ENCODE measurements at places on chromosomes 4 and X. TPM values are rescaled to one million over a fixed set of nuclear protein-coding genes. Genes with fewer than 3 reads are reported as not detected.

PNCK gene
- 0.13 TPM for total RNA-seq

DTHD1 gene
- total RNA-seq = not detected

NDUFB11 gene
- 160 TPM for total RNA-seq

GRIA2 gene
- not detected for total RNA-seq

USP51 gene
- 0.57 TPM for total RNA-seq

NHS gene
- total RNA-seq = 2.4 TPM

KIT gene
- not detected for total RNA-seq

MAMLD1 gene
- 5.5 TPM for total RNA-seq

USP17L17 gene
- total RNA-seq = not detected

C1QTNF7 gene
- not detected for total RNA-seq

MAGEE1 gene
- 4.0 TPM for total RNA-seq

ZNF518B gene
- total RNA-seq = 3.1 TPM

FATE1 gene
- total RNA-seq = not detected

GPR78 gene
- not detected for total RNA-seq

UGT2B15 gene
- total RNA-seq = 0.09 TPM

P2RY8 gene
- total RNA-seq = not detected

RBMXL3 gene
- not detected for total RNA-seq

GPR50 gene
- total RNA-seq = 0.14 TPM

VEGFC gene
- total RNA-seq = 11.9 TPM

DDIT4L gene
- total RNA-seq = 0.27 TPM

NLRP2B gene
- not detected for total RNA-seq

TAF7L gene
- 0.10 TPM for total RNA-seq

ENOX2 gene
- total RNA-seq = 10.2 TPM

CYTL1 gene
- not detected for total RNA-seq
